ENCODE measurements at places on chromosomes 4 and X.
A peak's percentile ranks its signal among the peaks of the same experiment; 100 is the strongest.

DNA sequence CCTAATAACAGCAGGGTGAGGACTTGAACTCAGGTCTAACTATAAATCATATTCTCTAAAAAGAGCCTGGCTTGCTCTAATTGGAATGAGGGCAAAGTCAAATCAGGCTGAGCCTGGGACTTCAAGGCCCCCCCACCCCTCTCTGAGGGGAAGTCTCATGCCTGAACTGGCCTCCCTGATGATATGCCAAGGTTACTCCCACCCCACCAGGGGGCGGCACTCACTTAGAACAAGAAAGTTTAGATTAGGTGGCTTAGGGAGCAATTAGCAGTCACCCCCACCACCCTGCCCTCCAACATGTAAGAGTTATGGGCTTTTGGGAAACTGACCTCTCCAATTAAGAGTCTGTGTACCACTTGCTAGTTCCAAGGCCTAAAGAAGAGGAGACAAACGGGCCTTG lies 2.7 kb downstream of the FOXO4 start:
- DNase-seq = peak; percentile 61

- no peak for DNase-seq
Observed at GRCh38 chr4:1291996-1292702, 2.5 kb downstream of the MAEA start.

DNA sequence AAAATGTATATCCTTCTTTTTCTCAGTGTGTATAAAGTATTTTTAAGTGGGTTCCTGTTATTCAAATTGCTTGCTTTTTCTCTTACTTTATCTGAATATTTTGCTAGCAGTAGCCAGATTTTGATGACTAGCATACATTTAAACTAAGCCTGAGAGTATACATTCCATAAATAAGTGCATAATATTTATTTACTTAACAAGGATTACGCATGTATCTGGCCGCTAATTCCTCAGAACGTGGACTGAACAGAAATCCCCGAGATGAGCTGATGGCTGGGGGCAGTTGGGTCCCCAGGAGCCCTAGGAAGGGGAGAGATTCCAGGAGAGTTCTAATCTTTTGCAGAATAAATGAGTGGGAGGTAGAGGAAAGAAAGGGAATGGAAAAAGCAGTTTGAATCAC lies 91.0 kb downstream of the PHOX2B start:
- no peak for DNase-seq

DNA sequence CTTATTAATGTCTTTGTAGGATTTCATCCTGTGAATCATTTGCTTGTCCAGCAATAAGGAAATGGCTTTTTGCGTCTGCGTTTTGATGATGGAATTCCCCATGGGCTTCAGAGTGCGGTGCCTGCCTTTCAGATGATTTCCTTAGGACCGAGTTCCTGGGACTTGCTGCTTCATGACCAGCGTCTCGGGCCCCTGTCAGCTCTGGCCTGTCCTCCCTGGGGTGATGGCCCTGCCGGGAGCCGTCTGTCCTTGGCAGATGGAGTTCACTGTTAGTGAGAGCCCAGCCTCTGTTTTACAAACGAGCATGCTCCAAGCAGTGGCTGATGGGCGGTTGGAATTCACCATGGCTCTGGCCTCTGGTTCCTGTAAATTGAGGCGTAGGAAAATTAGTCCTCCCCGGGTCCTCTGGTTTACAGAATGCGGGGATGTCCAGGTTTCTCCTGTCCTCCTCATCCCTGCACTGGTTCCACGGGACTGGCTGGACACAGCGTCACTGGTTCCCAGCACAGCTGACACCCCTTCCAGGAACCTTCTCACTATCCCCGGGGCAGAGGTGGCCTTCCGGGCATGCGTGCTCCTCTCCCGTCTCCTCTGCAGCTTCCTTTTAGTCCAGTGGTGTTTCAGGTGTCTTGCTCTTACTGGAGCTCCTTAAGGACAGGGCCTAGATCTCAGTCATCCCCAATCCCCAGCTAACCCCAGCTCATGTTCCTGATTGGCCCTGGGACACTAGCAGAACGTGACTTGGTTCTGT lies 34.9 kb downstream of the TBC1D14 start:
- no peak for DNase-seq

DNA sequence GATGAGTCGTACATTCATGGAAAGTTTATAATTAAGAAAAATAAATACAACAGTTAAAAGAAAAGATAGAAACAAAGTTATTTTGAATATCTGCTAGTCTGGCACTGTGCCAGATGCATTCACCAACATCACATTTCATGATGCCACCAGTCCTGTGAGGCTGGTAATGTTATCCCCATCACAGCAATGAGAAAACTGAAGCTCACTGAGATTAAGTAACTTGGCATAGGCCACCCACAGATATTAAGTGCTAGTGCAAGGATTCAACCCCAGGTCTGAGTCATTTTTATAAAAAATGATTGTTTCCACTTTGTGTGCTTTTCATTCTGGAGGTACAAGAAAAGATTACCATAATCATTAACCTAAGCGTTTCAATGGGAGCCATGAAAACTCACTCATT lies 65.0 kb upstream of the IL15 start:
- DNase-seq = peak; percentile 10

DNA sequence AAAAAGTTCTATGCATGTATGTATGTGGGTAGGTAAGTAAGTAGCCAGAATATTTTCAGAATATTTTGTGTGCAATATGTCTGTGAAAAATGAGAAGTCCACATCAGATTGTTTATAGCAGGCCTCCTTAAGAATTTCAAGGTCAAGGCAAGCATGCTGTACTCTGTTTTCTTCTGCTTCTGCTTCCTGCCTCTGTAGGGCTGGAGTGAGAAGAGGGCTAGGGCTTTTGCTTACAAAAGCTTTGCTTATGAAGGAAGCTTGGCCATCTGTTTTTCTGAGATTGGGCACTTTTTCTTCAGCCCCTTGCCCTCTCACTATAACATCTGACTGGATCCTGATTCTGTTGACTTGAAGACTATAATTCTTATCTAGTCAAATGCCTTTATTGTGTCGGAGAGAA lies 150.4 kb downstream of the EMCN start:
- DNase-seq = no peak

- DNase-seq = peak; percentile 18
Observed at GRCh38 chr4:140743194-140743931, 12.8 kb downstream of the TBC1D9 start.

GRCh38 chrX:41086627-41086932 lies 1.3 kb downstream of the USP9X start:
- no peak for DNase-seq

DNA sequence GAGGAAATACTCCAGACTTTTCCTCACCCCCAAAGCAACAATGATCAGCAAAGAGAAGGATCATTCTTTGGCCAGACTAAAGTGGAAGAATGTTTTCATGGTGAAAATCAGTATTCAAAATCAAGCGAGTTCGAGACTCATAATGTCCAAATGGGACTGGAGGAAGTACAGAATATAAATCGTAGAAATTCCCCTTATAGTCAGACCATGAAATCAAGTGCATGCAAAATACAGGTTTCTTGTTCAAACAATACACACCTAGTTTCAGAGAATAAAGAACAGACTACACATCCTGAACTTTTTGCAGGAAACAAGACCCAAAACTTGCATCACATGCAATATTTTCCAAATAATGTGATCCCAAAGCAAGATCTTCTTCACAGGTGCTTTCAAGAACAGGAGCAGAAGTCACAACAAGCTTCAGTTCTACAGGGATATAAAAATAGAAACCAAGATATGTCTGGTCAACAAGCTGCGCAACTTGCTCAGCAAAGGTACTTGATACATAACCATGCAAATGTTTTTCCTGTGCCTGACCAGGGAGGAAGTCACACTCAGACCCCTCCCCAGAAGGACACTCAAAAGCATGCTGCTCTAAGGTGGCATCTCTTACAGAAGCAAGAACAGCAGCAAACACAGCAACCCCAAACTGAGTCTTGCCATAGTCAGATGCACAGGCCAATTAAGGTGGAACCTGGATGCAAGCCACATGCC lies 89.7 kb downstream of the TET2 start:
- DNase-seq = no peak

DNA sequence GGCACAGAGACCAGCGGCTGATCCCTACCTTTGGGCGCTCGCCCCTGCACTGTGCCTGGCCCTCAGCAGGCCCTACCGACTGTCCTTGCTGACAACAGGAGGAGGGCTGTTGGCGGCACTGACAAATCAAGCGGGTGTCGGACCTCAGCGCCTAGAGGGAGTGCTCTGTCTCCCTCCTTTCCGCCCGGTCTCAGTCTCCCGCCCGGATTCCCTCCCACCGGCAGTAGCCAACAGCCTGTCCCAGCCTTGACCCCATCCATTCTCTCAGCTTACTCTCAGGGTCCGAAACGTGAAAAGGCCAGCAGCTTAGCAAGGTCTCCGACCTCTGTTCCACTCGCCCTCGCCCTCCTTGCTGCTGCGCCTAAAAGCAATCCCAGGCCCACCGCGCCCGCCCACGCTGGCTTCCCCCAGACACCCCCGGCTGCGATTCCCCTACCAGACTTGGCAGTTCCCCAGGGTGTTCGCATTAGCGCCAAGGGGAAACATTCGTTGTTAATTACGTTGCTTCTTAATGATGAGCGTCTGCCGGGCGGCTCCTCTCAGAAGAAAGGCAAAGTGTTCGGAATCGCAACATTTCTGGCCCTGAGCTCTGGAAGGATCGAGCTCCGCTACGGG lies 96.2 kb downstream of the SOWAHB start:
- DNase-seq = no peak

- no peak for DNase-seq
Observed at GRCh38 chr4:7419961-7420660, 14.6 kb downstream of the PSAPL1 start.

DNA sequence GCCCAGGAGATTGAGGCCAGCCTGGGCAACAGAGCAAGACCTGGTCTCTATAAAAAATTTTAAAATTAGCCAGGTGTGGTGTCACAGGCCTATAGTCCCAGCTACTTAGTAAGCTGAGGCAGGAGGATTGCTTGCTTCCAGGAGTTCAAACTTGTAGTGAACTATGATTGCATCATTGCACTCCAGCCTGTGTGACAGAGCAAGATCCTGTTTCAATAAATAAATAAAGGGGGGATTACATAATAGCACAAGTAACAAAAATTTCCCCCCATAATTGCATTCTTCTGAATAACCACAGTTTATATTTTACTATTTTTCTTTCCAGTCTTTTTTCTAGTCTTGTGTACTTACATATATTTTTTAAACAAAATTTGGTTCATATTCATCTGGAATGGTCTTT lies 135.6 kb downstream of the CHIC2 start:
- DNase-seq = no peak
